Stimulated activated CD8-positive, alpha-beta memory T cell treated with anti-CD3 and anti-CD28 coated beads, Interleukin-4, amount 100 ng/mL, for 48 hours (primary cell): ENCODE measurements at places on chromosomes 12 and 14.

GRCh38 chr12:2552000-2552756, 242.6 kb upstream of the FKBP4 start:
- no peak for DNase-seq

GRCh38 chr14:90900476-90901083, 84.3 kb upstream of the TTC7B start:
- DNase-seq, result no peak

- no peak for DNase-seq
Measured at GRCh38 chr14:92546347-92547053, 32.9 kb downstream of the RIN3 start.

DNA sequence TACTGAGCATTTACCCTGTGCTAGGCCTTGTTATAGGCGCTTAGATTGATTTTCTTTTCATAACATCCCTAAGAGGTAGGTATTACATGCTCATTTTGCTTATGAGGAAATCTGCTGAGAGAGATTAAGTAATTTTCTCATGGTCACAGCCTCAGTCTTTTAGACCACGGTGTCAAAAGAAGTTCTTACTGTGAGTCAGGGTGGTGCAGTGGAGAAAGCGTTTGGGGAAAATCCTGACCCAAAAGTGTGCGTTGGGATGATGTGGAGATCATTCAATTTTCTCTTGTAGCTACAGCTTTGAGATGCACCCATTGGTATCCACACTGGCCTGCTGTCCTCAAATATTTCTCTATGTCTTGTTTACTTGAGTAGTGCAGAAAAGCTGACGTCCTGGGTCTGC, 8.2 kb downstream of the ANG start:
- no peak for DNase-seq

DNA sequence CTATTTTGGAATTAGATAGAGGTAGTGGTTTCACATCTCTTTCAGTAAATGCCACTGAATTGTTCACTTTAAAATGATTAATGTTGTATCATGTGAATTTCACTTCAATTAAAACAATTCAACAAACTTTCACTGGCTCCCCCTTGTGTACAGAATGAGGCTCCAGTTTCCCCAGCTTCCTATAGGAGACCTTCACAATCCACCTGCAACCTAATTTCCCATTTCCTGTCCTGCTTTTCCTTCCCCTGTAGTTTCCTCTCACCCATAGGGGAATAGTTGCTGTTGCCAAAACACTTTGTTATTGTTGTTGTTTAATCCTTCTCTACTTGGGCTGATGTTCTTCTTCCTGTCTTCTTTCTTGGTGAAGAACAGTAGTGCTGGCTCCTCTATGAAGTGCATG, 59.8 kb downstream of the NPAS3 start:
- no peak for DNase-seq

DNA sequence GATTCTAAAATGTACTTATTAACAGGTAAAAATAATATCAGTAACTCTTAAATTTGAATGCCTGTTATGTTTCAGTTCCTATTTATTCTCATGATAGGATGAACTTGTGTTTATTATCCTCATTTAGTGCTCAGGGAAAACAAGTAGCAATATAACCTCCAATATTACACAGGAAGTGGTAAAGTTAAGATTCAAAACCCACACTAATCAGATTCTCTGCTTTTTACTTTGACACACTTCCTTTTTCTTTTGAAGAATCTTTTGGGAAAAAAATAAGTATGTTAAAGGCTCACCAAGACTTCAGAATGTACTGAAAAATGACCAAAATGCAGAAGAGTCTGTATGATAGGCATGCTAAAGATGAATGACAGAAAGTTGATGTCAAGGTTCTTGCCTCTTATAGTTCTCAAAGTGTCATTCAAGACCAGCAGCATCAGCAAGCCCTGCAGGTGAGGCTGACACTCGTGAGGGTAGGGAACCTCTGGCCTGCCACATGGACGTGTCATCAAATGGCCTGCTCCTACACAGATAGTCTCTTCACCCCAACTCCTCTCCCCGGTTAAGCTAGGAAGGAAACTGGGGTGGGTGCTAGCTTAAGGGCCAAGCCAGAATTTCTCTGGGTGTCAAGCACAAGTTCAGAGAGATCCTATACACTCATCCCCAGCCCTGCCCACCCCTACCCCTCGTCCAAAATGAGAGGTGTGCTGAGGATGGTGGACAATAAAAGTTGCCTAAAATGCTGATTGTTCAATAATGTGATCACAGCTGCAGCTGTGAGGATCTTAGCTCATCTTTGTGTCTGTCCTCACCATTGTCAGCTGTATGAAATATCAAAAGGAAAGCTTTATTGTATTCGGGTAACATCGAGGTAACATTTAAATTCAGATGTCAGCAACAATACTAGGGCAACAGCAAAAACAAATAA, 6.3 kb downstream of the TBPL2 start:
- no peak for DNase-seq

- DNase-seq, result no peak
Measured at GRCh38 chr12:52251367-52252051, 18.5 kb downstream of the KRT7 start.

DNA sequence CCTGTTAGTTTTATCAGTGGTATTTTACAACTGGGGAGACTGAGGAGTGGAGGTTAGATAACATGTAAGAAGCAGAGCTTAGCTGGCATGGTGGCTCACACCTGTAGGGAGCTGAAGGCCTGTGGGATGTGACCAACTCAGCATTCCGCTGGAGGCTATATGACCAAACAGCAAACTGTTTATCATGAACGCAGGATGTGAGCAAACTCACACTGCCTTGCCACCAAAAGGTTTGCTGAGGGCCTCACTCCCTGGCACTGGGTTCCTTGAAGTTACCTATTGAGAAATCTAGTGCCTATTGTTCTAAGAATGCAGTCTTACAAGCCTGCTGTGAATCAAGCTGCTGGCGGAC, 23.4 kb downstream of the JKAMP start:
- DNase-seq, result no peak

GRCh38 chr14:20855652-20856291, 35.4 kb upstream of the RNASE3 start:
- DNase-seq, result peak; percentile 27
